ENCODE measurements at places on chromosomes 5 and 9.
A peak's percentile ranks its signal among the peaks of the same experiment; 100 is the strongest.

DNA sequence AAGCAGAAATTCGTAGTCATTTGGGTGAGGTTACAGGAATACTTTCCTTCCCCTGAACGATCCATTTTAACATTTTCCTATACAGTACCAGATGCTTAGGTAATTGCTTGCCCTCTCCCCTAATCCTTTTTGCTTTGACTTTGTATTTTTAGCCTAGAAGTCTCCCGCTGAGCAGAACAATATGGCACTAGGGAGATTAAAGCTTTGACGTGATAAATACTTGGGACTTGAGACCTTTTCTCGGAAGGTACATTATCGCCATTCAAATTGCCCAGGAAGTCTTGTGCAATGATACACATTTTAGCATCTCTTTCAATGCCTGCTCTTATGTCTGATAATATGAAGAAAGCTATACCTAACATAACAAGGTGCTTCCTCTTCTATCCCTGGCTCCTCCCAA is 22.9 kb upstream of the SPATA31C2 start:
- DNase-seq: no peak

GRCh38 chr9:15222313-15222712 is 84.7 kb downstream of the TTC39B start:
- no peak for DNase-seq

DNA sequence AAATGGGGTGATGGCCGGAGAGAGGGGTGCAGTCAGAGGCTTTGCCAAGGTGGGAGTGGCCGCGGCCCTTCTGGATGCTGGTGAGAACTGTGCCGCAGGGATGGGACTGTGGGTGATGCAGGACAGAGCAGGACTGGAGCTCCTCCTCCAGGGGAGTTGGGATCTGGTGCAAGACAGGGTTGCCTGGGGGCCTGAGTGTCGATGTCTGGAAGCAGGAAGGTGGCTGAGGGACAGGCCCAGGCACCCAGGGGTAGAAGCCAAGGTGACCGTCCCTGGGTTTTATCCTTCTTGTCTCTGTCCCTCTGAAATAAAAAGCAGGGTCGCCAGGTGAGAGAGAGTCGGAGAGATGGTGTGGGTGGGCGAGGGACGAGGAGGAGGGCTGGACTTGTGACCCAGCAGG is 89.1 kb upstream of the IER5L start:
- no peak for DNase-seq

DNA sequence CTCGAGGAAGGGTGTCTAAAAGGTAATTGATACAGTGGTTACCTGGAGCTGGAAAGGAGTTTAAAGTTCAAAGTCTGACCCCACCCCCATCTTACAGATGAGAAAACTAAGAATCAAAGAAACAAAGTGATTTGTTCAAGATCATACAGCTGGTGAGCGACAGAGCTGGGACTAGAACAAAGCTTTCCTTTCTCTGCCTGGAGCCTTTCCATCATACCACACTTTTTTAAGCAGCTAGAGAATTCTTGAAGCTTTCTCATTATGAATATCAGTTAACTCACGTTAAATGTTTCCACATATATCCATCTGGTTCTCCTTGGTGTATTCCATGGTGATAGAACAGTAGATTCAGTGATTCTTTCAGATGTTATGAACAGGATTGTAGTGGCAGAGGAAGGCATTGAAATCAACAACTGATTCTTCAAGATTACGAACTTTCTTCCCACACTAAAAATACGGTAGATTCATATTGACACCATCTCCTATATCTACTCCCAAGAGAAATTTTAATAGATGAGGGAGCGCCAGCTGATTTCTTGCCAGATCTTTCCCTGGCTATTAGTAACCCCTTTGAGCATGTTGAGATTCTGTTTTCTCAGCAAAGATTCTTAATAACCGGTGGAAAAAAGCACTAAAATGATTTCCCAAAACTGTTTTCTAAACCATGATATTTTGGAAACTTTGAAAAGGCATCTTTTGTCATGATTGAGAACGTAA is 233.7 kb downstream of the ADAMTSL1 start:
- DNase-seq: no peak

DNA sequence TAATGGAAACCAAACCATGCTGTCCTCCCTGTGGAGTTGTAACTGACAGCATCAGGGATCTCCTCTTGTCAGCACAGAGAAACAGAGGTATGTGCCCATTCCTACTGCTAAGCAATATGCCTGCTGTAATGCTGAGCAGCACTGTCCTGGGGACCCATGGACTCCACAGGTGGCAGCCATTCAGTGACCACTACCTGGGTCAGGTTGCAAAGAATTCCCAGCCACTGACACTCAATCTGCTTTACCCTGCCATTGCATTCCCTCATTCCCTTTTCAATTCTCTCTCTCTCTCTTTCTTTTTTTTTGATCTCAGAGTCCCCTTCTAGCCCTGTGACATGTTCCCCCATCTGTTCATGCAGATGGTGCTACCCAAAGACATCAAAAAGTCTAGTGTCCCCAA is 104.1 kb downstream of the GABRB2 start:
- DNase-seq: no peak

- DNase-seq: no peak
These were observed 131.5 kb downstream of the FSTL4 start for GRCh38 chr5:133480866-133481265.

DNA sequence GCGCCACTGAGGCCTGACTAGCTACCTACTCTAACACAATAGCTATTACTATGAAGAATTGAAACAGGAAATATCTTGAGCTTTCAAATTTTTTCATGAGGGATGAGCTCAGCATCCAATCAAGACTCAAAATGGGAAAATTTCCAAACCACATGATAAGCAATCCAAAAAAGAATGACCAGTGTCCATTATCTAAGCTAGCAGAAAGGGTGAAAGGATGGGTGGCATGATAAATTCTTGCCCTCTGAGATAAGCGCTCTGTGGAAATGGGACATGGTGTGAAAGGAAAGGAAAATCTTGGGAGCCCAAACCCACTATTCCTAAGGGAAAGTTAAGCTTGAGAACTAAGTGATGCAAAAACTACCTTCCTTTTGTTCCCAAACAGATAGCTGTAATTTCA is 170.2 kb upstream of the NREP start:
- DNase-seq: no peak

DNA sequence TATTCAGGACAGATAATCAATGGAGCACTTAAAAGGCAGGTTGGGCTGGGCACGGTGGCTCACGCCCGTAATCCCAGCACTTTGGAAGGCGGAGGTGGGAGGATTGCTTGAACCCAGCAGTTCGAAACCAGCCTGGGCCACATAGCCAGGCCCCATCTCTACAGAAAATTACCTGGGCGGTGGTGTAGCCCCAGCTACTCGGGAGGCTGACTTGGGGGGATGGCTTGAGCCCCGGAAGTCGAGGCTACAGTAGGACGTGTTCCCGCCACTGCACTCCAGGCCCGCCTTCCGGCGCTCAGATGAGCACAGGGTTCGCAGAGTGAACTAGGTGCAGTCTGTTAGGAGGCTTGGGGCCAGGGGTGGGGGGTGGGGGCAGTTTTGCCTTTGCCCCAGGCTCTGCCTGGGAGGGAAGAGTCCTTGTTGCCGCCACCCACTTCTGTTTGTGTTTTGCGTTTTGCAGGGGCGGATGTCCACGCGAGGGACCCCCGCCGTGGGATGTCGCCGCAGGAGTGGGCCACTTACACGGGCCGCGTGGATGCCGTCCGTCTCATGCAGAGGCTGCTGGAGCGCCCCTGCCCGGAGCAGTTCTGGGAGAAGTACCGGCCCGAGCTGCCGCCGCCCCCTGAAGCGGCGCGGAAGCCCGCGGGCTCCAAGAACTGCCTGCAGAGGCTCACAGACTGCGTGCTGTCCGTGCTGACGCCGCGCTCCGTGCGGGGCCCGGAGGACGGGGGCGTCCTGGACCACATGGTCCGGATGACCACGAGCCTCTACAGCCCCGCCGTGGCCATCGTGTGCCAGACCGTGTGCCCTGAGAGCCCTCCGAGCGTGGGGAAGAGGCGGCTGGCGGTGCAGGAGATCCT is 85.2 kb downstream of the ANKRD33B start:
- no peak for DNase-seq

DNA sequence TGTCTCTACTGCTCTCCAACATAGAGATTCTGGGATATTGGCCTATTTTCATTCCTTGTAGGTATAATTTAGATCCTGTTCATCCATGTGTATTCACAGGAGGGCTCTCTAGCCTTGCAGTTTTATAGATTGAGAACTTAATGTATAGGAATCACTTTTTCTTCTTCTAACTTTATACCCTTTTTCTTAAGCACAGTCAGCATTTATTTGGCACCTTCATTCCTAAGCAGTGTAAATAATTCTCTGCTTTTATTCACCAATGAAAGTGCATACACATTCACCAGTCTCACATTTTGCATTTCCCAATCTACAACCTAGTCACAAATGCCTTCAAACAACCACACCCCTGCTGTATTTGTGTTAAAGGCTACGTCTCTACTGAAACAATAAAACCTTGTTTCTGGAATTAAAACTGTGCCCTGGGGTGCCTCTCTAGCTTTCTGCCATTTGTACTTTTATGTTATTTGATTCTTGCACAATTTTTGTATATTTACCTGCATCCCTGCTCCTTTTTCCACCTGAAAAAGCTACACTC is 49.3 kb downstream of the NREP start:
- DNase-seq: no peak

- peak; percentile 72 for DNase-seq
These were observed 80.9 kb downstream of the PPP2R2B start for GRCh38 chr5:146797658-146798057.

GRCh38 chr5:89418407-89419085 is 535.6 kb upstream of the MEF2C start:
- DNase-seq: no peak

DNA sequence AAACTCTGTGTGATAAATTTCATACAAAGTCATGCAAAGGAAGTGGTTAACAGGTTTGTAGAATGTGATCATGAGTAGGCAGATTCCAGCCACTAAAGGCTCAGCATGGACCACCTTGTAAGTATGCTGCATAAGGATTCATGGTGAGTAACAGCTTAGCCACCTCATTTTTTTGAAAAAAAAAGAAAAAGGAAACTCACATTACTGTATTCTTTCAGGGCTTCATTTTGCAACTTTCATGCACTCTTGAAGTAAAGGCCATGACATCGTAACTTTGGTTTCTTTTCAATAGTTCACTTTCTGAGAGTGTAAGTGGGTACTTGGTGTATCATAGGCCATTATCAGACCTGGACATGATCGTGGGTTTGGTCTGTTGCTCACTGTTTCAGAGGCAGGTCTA is 175.1 kb downstream of the PCSK1 start:
- no peak for DNase-seq

DNA sequence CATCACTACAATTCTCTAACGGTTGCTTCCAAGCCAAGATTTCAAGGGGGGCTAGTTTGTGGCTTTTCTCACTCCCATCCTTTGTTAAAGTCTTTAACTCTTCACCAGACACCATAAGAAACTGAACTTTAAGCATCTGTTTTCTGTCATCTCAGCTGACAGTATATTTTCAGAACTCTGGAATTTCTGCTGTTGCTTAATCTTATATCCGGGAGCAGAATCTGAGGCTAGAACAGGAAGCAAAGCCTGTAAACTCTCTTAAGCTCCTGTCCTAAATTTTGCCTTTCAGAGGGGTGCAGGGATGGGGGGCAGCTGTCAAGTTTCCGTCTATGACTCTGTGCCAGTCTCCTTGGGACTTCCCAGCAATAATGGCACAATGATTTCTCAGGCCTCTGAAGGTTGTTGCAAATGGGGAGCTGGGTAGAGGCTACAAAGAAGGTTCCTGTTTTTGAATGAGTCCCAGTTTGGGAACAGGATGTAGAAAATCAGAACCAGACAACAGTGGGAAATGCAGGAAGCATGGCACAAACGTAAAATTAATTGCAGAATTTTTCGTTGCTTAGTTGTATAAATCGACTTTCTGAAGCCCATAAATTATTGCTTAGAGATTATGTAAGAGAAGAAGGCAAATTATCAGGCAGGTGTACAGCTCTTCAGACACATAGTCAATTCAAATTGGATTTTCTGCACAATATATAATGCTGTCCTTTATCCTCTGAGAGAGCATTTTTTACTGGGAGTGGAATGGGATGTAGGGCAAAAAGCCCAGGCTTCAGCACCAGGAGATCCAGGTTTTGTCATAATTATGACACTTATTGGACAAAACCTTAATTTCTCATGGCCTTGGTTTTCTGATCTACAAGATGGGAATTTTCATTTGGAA is 430.9 kb downstream of the DMAC1 start:
- DNase-seq: peak; percentile 44

DNA sequence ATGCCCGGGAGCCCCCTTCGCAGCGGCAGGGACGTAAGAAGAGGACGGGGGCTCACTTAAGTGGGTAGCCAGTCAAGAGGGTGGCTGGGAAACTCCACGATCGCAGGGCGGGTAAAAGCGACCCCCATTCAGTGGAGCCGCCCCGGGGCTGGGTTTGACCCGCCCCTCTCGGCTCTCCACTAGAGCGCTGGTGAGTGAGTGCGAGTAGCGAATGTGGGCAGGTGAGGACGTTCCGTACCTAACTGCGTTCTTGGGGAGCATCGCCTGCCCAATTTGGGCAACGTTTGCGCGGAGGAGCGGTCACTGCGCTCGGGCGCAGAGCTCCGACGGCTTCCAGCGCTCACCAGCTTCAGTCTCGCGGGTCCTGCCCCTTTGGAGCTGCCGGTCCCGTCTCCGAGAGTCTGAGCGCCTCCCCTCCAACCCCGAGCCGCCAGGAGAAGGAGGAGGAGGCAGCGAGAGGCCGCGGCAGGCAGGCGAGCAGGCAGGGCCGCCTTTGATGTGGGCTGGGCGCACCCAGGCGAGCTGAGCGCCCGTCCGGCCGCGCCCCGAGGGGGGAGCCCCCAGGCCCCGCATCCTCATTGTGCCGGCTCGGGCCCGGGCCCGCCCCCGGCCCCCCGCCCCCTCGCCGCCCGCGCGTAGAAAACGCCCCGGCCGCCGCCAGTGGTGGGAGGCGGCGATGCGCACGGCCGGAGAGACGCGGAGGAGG is at the start of gene FGF18:
TSS of gene FGF18 (plus strand) at position 666 of the 706 bp plus-strand sequence. CDS start 553 bp downstream, outside the sequence.
- peak; percentile 40 for DNase-seq

GRCh38 chr5:97118261-97119006 is 24.0 kb downstream of the LIX1 start:
- DNase-seq: no peak

GRCh38 chr9:111704503-111704902 is 43.1 kb downstream of the GNG10 start:
- no peak for DNase-seq

GRCh38 chr9:81460693-81461092 is 228.7 kb downstream of the TLE1 start:
- no peak for DNase-seq

GRCh38 chr9:13860946-13861640 is 452.8 kb downstream of the NFIB start:
- DNase-seq: no peak

DNA sequence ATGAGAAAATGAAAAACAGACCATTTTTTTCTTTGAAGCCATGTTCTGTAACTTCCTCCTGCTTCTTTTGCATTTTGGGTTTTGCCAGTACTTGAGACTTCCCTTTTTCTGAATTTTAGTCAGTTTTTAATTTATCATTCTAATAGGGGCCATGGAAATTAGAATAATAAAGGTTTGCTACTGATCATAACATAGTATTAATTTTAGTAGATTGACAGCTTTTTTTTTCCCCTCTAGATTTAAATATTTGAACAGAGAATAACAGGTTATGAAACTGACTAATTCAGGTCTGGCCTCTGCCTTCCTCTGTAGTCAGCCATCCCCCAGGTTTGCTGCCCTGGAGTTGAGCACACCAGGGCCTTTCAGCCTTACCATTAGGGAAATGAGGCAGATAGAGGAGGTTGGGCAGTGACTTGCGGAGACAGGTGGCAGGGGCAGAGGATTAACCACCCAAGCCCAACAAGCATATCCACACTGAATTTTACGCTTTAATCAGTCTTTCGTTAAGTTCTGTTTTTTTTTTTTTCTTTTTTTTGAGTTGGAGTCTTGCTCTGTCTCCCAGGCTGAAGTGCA is 80.1 kb upstream of the TNFAIP8 start:
- no peak for DNase-seq

GRCh38 chr9:17824616-17825264 is 245.9 kb downstream of the SH3GL2 start:
- DNase-seq: no peak

All from NCI-H1105 treated with DMSO at 0.1 percent for 48 hours (cell line).